ENCODE measurements at places on chromosomes 1 and 21.

GRCh38 chr1:244448279-244449036 is 3.3 kb downstream of the ADSS2 start:
- no peak for DNase-seq

DNA sequence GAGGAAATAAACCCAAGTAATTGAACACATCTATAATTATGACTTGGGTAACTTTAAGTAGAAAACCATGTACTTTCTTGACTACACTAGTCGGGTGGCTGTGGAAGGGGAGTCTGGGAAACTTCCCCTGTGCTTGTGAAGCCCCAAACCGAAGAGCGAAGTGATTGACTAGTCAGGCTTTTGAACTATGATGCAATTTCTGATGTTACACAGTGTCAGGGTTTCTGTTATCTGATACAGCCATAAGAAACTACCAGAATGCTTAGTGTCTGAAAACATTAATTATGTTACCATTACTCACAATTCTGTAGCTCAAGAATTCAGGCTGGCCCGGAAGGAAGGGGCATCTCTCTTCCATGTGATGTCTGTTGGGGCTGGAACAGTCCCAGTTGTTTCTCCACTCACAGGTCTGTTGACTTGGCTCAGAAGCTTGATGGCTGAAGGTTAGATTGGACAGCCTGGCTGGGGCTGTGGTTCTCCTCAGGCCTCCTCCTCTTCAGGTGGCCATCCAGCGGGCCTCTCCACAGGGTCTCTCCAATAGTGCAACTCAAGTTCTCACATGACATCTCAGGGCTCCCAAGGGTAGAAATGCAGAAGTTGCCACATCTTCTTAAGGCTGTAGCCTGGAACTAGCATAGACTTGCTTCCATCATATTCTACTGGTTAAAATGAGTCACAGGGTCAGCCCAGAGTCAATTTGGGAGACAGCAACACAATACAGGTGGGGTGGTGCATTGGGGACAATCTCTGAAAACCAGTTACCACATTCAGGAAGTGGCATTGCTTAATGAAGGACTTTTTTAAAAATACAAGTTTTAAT is 8.3 kb upstream of the C8B start:
- no peak for DNase-seq

GRCh38 chr1:112982853-112983536 is 27.0 kb upstream of the SLC16A1 start:
- DNase-seq: no peak

DNA sequence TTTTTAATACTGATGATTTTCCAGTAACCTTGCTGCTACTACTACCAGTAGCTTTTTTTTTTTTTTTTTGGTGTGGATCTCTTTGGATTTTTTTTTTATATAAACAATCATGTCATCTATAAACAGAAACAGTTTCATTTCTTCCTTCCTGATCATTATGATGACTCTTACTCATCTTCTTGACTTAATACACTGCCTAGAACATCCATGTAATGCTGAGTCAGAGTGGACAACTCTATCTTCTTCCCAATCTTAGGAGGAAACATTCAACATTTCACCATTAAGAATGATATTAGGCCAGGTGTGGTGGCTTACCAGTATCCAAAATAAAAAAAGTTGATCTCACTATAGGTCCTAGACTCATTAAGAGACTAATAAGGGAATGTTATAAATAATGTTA is 69.1 kb downstream of the RUSC1 start:
- DNase-seq: peak; percentile 31

GRCh38 chr1:32111789-32112188 is 3.9 kb downstream of the KPNA6 start:
- DNase-seq: peak; percentile 34

DNA sequence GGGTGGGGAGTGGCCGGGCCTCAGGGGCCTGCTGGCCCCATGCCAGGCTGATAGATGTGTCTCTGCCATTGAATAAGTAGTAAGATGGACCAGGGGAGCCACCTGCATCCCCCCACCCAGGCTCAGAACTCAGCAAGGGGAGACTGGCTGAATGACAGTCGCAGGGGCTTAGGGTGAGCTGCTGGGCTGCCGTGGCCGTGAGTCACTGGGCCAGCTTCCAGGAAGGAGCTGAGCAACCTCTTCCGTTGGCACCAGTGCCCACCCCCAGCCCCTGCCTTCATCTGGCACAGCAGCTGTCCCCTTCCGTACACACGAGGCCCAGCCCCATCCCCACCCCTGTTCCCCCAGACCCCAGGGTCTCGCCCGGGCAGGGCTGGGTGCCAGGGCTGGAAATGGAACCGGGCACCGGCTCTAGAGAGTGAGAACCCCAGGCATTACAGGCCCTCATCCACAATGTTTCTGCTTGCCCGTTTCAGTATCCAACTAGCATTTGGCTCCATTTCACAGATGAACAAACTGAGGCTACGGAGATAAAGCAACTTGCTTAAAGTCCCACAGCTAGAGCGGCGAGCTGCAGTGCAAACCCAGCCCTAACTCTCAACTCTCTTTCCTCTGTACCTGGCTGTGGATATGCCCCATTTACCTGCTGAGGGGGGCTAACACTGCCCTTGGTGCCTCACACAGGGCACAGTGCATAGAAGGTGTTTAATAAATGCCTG is 10.2 kb downstream of the WNT4 start:
- no peak for DNase-seq

DNA sequence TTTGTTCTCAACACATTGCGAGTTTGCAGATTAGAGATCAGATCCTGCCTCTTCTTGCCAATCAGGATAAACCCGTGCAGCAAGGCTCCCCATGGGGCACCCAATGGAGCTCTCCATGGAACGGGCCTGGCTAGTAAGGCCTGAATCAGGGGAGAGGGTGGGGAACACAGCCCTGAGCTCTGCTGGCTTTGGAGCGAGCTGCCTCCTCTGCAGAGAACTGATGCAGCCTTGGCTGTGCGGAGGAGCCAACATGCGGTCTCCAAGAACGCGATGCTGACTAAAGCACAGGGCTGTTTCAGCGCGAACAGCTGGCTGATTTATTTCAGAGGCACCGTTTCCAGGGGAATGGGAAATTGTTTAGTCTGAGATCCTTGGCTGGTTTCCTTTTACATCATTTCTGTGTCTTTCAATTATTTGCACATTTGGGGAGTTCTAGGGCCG is 139.7 kb downstream of the TSEN15 start:
- DNase-seq: no peak

- DNase-seq: peak; percentile 79
Measured at GRCh38 chr1:156689035-156689952, 12.1 kb upstream of the NES start.

- DNase-seq: no peak
Measured at GRCh38 chr1:85579622-85580021, 939 bp upstream of the CCN1 start.

DNA sequence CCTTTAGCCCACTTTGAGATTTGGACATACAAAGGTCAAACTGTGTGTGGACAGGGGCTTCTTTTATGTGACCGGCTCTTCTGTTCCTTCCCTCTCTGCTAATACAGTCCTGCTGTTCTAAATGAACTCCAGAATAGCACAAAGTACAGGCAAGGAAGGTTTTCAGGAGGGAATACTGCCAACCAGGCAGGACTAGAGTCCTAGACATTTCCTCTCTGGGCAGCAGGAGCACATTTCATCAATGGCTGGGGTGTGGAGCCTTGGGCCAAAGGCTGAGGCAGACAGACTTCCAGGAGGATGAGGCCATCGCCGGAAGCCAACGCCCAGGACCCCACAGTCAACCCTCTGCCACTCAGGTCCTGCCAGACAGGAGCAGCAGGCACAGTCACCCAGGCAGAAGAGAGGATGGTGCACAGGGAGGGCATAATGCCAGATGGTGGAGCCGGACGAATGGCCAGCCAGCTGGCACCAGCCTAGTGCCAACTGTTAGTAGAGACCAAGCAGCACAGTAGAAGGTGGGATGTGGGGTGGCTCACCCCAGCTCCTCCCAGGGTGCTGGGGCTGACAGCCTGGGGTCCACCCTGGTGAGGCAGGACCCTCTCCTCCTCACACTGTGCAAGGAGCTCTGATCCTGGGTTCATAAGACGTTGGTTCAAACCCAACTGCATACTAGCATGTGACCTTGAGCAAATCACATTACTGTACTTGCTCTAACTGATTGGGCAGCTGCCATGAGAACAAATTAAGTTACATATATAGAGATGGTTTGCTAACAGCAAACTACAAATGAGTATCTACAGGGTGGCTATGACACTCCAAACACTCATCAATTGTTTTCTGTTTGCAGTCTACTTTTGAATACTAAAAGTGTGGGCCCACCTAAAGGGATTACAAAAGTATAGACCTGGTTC is 410.7 kb downstream of the SIPA1L2 start:
- no peak for DNase-seq

DNA sequence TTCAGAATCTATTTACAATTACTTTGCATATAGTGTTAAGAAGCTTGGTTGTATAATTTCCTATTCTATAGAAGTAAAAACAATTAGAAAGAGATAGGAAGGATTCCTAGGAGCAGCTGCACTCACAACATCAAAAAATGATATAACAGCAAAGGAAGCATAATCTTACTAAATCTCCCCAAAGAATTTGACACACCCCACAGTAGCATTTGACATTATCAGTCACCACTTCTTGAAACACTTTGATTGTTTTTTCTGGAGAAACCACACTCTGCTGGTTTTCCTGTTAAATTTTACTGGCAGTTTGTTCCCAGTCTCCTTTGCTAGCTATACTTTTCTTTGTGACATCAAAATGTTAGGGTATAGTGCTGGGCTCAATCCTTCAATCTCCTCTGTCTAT is 100.8 kb upstream of the KIAA1614 start:
- DNase-seq: no peak
